ENCODE measurements at places on chromosomes 3 and 15. TPM values are rescaled to one million over a fixed set of nuclear protein-coding genes. Genes with fewer than 3 reads are reported as not detected.

- no peaks in the 10 kb centered on the region for H3K27me3 ChIP-seq
- H3K4me1 ChIP-seq = peaks cover 63% of the 10 kb centered on the region
- no peak for DNase-seq
These were observed 11.2 kb downstream of the PPCDC start for GRCh38 chr15:75034615-75035014.

The STAB1 gene
- total RNA-seq = 0.16 TPM

DNA sequence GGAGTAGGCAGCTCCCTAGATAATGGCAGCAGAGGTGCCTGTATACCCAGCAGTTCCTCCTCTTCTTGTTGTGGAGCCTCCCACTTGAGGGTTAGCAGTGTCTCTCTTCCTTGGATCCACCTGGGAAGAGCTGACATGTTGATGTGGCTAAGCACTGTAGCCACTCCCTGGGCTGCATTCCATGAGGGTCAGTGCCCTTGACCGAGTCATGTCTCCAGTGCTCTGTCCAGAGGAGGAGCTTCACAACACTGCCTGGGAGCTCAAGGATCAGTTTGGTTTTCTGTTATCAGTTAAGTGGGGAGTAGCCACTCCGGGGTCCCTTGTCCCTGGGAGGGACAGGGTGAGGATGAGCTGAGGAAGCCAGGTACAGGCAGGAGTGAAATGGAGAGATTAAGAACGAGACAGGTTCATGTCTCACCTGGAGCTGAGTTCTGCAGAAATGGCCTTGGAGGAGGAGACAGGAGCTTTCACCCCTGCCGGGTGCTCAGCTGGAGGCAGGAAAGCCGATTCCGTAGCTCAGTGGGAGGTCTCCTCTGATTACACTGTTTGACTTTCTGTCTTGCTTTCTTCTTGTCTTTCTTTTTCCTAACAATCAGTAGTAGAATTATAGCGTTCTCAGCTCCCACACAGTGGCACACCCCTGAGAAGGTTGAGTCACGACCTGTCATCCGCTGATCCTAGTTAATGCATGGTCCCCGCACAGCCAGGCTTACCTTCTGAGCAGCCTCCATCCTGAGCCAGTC is 57.9 kb upstream of the SEC22A start:
- H3K4me1 ChIP-seq = no peaks in the 10 kb centered on the region
- no peak for DNase-seq
- H3K36me3 ChIP-seq = peaks cover 13% of the 10 kb centered on the region
- H3K4me3 ChIP-seq = no peak overlapping the region
- H3K27ac ChIP-seq = no peak overlapping the region
- H3K27me3 ChIP-seq = no peaks in the 10 kb centered on the region

The GXYLT2 gene
- total RNA-seq = not detected

DNA sequence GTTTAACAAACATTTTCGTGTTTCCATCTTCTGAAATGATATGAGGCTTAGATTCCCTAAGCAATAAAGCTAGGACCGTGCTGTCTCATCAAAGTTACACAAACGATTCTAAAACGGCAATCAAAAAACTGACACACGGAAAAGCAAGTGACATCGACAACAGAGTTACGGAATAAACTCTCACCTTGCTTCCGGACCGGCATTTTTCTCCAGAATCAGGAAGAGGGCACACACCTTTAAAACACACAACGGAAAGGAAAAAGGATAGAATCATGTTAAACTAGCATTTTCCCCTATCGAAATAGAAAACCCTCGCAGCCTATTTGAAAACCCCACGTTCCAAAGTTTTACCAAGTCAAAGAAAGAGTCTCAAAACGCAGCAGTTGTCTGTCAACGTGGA is 1.4 kb downstream of the DLG1 start:
- H3K27me3 ChIP-seq = peaks cover 21% of the 10 kb centered on the region
- DNase-seq = no peak
- peaks cover 16% of the 10 kb centered on the region for H3K36me3 ChIP-seq
- peak overlapping the region; percentile 95 for H3K4me3 ChIP-seq
- peaks cover 50% of the 10 kb centered on the region for H3K4me1 ChIP-seq
- peak overlapping the region; percentile 87 for H3K27ac ChIP-seq

The KBTBD8 gene
- total RNA-seq = 26.6 TPM

GRCh38 chr15:61467823-61468222 is 238.7 kb upstream of the RORA start:
- H3K4me1 ChIP-seq = no peaks in the 10 kb centered on the region
- H3K36me3 ChIP-seq = no peaks in the 10 kb centered on the region
- no peak for DNase-seq
- H3K27ac ChIP-seq = no peak overlapping the region
- H3K27me3 ChIP-seq = no peaks in the 10 kb centered on the region

- no peak for DNase-seq
- H3K27ac ChIP-seq = no peak overlapping the region
- no peak overlapping the region for H3K4me3 ChIP-seq
These were observed 36.0 kb upstream of the ZMAT3 start for GRCh38 chr3:179107617-179108016.

The SLC6A11 gene
- not detected for total RNA-seq

- H3K4me1 ChIP-seq = no peaks in the 10 kb centered on the region
- no peak overlapping the region for H3K4me3 ChIP-seq
- no peaks in the 10 kb centered on the region for H3K36me3 ChIP-seq
These were observed 983 bp upstream of the ALDH1A3 start for GRCh38 chr15:100878648-100879047.

DNA sequence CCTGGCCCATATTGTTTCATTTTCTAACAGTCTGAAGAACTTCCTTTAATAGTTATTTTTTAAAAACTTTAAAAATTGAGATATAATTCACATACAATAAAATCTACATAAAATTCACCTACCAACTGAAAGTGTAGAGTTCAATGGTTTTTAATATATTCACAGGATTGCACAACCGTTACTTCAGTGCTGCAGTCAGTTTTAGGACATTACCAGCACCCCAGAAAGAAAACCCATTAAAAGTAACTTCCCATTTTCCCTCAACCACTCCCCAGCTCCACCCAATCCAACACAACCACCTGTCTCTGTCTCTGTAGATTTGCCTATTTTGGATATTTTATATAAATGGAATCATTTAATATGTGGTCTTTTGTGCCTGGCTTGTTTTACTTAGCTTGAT is 29.6 kb downstream of the MGA start:
- no peaks in the 10 kb centered on the region for H3K27me3 ChIP-seq
- peaks cover 3% of the 10 kb centered on the region for H3K36me3 ChIP-seq
- H3K4me3 ChIP-seq = no peak overlapping the region
- DNase-seq = no peak
- no peak overlapping the region for H3K27ac ChIP-seq
- H3K4me1 ChIP-seq = peaks cover 33% of the 10 kb centered on the region

The GP5 gene
- total RNA-seq = 0.31 TPM

The MIX23 gene
- 111 TPM for total RNA-seq

DNA sequence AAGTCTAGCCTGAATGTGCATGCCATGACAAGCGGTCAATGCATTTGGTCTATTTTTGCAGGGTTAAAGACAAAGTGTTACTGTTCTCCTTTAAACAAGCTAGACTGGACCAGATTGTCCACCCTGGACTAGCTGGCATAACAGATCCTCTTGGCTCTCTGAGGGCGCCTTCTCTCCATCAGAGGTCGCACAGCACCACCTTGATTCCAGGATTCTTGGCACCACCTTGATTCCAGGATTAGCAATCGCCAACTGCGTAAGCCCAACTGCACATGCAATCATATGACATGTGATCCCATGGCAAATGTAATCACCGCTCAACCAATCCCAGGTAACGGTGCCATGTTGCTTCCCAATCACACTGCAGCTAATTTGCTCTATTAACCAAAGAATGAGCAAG is 98.6 kb downstream of the OXNAD1 start:
- H3K27ac ChIP-seq = no peak overlapping the region
- peaks cover 44% of the 10 kb centered on the region for H3K36me3 ChIP-seq
- no peak for DNase-seq
- H3K27me3 ChIP-seq = no peaks in the 10 kb centered on the region

The DPPA4 gene
- not detected for total RNA-seq

GRCh38 chr3:126270145-126270811 is 86.9 kb downstream of the KLF15 start:
- H3K4me1 ChIP-seq = no peaks in the 10 kb centered on the region
- DNase-seq = no peak
- H3K4me3 ChIP-seq = no peak overlapping the region
- peaks cover 10% of the 10 kb centered on the region for H3K27me3 ChIP-seq
- H3K36me3 ChIP-seq = no peaks in the 10 kb centered on the region

The CX3CR1 gene
- 0.44 TPM for total RNA-seq

DNA sequence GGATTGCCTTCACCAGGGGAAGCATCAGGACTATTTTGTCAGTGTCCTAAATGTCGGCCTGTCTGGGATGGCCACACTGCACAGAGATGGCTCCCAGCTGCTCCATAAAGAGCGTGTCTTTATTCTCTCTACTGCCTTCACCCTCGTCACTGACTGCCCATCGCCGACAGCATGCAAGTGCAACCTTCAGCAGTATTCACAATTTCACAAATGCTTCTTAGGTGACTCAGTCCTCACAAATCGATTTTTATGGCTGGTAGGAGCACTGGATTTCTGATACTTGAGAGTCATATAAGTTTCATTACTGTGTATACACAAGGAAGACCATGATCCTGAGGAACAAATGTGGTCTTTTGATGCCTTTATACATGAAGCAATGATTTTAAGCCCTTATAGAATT is 1.1 kb upstream of the SSUH2 start:
- H3K27ac ChIP-seq = no peak overlapping the region
- H3K27me3 ChIP-seq = no peaks in the 10 kb centered on the region
- H3K4me3 ChIP-seq = no peak overlapping the region
- DNase-seq = no peak
- no peaks in the 10 kb centered on the region for H3K4me1 ChIP-seq

- peaks cover 13% of the 10 kb centered on the region for H3K4me1 ChIP-seq
- H3K27ac ChIP-seq = no peak overlapping the region
- peaks cover 56% of the 10 kb centered on the region for H3K27me3 ChIP-seq
- H3K4me3 ChIP-seq = no peak overlapping the region
These were observed 32.8 kb upstream of the ST3GAL6 start for GRCh38 chr3:98730338-98730737.

The ATP13A5 gene
- total RNA-seq = not detected

All from activated T-helper 1 cell treated with anti-CD3 and anti-CD28 coated beads, Interleukin-12 subunit alpha, Interleukin-12 subunit beta, Interleukin-2, Interleukin-4 antibody, amounts not matched to agents 30 ng/mL and 10 ng/mL and 1 ng/mL, durations not matched to agents 14 hours and 24 hours and 36 hours (primary cell).